Esophagus squamous epithelium (tissue), 5 donors: ENCODE measurements at places on chromosomes 13 and 19.

- DNase-seq, result no peak
Measured at GRCh38 chr13:45051315-45051714, 62.0 kb downstream of the GPALPP1 start.

GRCh38 chr13:101618440-101619187, 166.1 kb downstream of the ITGBL1 start:
- DNase-seq, result no peak

DNA sequence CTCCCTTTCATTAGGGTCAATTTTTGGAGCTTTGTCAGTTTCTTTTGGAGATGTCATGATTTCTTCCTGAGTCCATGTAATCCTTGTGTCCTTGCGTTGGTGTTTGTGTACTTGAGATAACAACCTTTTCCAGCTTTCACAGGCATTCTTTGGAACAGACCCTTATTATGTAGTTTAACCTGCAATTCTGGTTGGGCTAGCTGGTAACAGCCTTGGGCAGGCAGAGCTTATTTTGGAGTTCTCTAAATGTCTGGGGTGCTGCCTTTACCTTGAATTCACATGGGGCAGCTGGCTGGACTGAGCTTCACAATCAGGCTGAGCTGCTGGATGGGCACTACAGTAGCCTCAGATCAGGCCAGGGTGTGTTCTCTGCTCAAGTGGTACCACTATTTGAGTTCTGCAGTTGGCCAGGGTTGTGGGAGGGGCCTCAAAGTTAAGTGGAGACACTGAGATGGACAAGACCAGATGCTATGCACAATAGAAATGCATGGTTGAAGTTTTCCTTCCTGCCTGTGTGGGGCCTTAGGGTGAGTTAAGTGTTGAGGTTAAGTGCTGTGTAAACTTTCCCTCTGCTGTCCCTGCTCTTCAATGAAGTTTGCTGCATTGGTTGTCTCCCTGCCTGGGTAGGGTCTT, 277.3 kb downstream of the ATP8A2 start:
- no peak for DNase-seq

- no peak for DNase-seq
Measured at GRCh38 chr19:33813391-33814101, 16.9 kb downstream of the KCTD15 start.

DNA sequence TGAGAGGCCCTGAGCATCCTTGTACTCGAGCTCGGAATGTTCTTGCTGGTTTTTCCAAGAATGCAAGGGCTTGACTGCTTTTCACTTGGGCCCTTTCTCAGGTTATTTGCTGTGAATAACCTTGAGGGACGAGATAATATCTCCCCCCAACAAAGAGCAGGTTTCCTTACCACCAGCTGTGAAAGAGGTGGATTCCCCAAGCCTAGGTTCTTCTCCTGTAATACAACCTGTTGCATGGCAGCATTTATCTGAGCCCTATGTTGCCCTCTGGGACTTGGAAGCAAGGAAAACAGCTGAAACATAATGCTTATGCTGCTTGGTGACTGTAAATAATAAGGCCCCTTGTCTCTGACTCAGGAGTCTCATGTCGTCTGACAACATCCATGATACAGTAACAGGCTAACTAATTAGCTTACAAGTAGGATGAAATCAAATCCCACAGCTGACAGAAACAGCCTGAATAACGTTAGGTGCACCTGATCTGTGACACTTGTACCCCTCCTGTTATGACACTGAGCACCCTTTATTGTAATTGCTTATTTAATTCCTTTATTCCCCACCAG, 43.6 kb upstream of the RCBTB2 start:
- no peak for DNase-seq

GRCh38 chr19:33296488-33296971, 5.8 kb downstream of the CEBPA start:
- no peak for DNase-seq
